ENCODE measurements at places on chromosomes 3 and 15.

GRCh38 chr3:50587806-50588758 is 18.8 kb downstream of the HEMK1 start:
- DNase-seq = no peak

DNA sequence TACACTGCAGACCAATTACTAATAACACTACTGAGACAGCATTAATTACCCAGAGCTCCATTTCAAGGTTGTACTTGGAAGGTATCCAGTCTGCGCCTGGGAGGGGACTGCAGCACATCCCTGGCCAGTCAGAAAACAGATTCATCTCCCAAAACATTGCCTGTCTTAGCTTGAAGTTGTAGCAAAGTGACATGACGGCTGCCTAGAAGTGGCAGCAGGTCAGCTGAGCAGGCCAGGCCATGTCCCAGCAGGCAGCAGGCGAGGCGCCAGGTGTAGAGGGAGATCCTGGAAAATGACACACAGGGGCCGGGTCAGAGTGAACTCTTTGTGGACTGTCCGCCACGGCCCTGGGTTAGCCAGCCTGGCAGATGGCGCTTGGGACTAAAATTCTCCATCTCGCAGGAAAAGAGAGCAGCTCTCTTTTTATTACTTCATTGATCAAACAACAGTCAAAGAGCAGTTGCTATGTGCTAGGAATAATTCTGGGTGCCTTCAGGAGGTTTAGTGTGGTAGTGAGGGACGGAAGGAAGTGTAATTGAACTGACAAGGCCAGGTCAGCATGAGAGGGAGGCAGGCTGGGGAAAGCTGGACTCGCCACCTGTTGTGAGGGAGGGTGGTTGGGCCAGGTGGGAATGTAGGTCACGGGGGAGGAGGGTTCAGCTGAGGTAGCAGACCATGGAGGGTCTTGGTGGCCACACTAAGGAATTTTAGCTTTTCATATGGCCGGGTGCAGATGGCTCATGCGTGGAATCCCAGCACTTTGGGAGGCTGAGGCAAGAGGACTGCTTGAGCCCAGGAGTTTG is 1.3 kb upstream of the MAP6D1 start:
- DNase-seq = no peak

- no peak for DNase-seq
Observed at GRCh38 chr15:51634591-51635198, 12.1 kb upstream of the DMXL2 start.

DNA sequence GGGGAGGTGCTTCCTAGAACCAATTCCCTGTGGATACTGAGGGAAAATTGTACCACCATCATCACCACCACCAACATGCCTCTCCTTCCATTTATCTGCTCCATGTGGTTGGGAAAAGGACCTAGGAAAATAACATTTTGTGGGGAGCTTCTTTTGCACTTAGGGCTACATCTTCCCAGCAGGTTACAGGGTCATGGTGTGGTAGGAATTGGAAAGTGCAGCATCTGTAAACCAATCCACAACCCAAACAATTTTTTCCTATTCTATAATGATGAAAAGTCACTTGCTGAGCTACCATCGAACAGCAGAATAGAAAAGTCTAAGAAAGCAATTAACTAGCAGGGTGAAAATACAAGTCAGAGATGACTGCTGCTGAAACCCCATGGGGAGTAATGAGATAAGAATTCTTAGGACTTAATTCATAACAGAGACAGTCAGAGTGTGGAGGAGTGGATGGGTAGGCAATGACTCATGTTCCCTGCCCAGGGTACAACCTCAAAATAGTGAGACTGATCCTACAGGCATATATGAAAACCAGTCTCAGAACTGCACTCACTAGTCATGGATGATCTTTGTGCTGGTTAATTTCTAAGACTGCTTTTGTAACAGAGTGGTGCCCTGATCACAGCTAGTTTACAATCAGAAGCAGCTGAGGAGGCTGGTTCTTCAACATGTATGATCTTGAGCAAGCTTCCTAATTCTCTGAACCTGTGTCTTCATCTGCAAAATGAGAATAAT is 38.1 kb upstream of the LEKR1 start:
- no peak for DNase-seq

- DNase-seq = no peak
Observed at GRCh38 chr3:190286014-190286413, 36.2 kb downstream of the CLDN1 start.

- no peak for DNase-seq
Observed at GRCh38 chr3:24129549-24129948, 184.5 kb downstream of the NR1D2 start.

- DNase-seq = no peak
Observed at GRCh38 chr3:18247139-18247695, 177.9 kb downstream of the SATB1 start.

DNA sequence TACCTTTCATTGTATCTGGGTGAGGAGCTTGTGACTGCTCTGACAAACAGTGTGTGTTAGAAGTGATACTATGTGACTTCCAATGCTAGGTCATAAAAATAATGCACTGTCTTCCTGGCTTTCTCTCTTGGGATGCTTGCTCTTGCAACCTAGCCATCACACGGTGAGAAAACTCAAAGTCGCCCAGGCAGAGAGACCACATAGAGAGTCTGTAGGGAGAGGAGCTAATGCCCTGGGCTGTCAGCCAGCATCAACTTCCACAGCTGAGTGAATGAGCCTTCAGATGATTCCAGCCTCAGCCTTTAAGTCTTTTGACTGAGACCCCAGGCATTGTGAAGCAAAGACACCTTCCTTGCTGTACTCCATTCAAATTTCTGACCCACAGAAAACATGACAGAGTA is 220.6 kb upstream of the SGO1 start:
- no peak for DNase-seq

- DNase-seq = peak; percentile 48
Observed at GRCh38 chr3:125694761-125695294, 99.5 kb upstream of the OSBPL11 start.

- no peak for DNase-seq
Observed at GRCh38 chr15:91482799-91483198, 370.7 kb upstream of the SLCO3A1 start.

DNA sequence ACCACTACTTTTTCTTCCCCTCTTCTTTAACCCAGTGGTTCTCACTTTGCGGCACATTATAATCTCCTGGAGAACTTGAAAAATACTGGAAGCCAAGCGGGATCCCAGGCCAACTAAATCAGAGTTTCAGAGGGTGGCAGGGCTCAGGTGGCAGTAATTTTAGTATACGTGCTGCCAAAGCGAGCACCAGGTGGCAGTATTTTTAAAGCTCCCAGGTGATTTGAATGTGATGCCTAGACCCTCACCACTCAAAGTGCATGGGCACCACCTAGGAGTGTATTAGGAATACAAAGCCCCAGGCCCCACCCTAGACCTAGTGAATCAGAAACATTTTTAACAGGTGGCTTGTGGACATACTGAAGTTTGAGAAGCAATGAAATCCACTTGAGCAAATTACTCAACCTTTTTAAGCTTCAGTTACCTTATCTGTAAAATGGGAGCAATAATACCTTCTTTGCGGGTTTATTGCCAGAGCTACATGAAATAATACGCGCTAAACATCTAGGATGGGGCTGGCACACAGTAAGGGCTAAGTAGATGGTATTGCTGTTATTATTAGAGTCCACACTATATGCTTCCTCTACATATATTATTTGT is 8.3 kb downstream of the B3GALNT1 start:
- DNase-seq = no peak

DNA sequence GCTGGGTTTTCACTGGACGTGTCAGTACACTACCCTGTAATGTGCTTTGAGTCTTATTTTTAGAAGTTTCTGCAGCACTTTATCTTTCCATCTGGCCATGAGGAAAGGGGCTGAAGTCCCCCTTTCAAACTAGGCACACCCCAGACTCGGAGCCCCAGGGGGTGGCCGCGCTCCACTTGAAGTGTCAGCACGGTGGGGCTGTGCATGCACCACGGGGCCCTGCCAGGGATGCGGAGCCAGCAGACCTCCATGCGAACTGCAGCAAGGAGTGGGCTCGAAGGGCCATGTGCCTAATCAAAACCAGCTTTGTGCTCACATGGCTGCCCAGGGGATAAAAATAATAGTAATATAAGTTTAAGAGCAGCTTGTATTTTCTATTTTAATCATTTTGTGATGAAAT is 100.9 kb upstream of the HACD2 start:
- no peak for DNase-seq

DNA sequence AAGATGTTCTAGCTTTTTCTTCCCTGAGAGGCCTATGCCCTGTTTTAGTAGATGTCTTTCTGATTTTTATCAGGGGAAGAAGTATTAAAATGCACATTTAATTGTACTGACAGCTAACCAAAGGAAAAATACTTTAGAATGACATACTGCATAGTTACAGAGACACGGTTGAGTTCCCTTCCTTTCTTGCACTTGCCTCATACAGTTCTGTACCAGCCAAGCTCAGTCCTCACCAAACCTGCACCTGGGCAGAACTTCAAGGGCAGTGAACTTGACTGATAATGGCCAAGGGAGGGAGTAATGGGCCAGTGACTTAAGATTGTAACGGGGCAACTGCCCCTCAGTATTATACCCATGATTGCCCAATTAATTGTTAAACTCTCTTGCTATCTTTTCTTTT is 34.1 kb upstream of the RASGRP1 start:
- DNase-seq = no peak

- DNase-seq = no peak
Observed at GRCh38 chr3:7146529-7146928, 285.6 kb downstream of the GRM7 start.

DNA sequence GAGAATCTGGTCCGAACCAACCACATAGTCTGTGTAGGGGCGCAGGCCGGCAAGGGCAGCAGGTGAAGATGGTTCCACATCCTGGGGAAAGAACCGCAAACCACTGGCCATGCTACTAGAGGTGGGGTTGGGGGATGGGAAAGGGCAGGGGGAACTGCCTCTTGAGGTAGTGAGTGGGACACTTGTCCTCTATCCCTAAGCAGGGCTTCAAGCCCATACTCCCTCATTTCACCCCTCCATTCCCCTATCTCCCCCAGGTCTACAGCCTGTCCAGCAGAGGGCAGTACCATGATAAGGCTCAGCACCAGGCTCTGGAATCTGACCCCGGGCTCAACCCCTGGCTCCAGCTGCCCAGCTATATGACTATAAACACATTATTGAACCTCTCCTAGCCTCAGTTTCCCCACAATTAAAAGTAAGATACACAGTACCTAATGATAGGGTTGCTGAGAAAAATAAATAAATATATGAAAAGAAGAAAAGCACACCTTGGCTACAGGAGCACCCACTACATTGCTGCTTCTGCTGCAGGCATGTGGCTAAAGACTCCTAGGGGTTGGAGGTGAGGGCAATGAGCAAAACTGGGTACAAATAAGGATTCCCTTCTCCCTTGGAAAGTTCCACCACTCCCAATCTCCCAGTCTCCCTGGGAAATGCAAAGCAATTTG is 6.3 kb downstream of the GORASP1 start:
- no peak for DNase-seq

Measured in amygdala (tissue), 56 donors.